Stimulated activated CD8-positive, alpha-beta memory T cell treated with anti-CD3 and anti-CD28 coated beads, Interleukin-15, amount 100 ng/mL, for 4 hours (primary cell): ENCODE measurements at places on chromosomes 5 and 9.

DNA sequence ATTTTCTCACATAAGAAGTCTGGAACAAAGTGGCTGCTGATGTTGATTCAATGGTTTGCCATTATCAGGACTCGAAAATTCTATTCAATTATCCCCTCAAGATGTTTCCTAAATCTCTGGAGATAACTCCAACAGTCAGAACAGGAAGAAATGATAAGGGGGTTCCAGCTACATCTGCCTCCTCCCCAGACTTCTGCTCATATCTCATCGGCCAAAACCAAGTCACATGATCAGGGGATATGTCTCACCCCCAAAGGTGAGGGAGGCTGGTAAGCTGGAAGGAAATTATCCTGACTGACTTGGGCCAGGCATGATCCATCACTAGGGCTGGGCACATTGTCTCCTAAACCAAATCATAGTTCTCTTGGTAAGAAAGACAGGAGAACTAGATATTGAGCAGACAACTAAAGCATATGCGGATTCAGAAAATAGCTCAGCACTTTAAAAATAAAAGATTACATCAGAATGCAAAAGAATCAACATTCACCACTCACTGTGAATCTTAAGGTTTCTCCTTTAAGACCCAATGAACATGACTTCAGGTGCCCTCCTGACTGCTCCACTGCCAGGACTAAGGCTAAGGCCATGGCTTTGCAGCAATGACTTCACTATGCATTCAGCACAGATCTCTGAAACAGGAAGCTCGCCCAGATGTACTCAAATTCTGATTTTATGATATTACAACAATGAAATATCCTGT is 306.3 kb downstream of the ENC1 start:
- DNase-seq = no peak

DNA sequence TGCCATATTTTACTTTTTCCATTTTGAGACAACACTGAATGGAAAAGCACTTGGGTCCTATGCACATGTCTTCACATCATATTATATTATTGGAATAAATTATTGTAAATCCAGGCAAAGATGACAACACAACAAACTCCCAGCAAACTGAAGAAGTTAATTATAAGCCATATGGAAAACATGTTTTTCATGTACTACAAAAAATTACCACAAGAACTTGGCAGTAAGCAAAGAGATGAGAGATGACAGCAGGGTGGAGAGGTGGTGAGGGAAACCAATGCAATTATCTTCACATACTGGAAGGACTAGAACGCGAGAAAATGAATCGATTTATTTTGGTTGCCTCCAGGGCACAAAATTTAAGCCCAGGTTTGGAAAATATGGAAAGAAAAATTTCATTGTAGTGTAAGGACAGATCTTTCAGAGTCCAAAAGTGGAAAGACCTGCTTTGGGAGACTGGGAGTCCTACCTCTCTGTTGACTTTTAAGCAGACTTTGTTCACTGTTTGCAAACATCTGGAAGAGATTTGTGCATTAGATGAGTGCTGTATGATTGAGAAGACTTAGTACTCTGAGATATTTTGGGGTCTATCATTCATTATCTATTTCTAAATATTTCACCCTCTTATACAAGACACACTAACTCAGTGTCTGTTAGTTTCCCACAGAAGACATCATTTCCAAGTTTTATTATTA is 138.0 kb downstream of the TMEM232 start:
- DNase-seq = no peak

DNA sequence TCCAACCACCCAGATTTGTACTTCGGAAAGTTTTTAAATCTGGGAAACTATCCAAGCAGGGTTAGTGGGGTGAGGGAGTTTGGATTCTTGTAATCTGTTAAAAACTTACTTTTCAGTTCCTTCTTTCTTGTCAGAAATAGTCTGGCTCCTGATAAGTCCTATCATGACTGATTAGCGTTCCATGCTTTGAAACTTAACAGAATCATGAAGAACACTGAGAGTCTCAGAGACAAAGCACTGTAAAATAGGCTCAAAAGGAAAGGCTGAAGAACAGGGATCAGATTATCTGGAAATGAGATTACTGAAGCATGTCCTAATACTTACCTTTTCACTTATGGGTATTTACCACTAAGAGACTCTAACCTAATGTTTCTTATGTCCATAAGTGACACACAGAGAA is 242.5 kb downstream of the ARRDC3 start:
- no peak for DNase-seq

DNA sequence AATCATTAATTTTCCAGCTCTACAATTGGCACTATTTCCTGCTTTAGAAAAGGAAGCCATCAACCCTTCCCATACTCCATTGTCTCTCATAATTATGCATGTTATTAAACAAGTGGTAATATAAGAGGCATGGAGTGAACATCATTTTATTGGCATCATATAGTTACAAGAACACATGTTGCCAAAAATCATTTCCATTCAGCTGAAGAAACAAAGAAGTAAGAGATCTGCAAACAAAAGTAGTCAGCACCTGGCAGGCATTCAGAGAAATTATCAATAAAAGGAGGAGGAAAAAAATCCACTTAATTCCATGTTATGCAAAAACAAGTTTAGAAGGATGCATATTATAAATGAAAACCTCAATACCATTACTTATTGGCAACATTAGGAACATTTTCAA is 1208.2 kb upstream of the C9orf72 start:
- DNase-seq = no peak

DNA sequence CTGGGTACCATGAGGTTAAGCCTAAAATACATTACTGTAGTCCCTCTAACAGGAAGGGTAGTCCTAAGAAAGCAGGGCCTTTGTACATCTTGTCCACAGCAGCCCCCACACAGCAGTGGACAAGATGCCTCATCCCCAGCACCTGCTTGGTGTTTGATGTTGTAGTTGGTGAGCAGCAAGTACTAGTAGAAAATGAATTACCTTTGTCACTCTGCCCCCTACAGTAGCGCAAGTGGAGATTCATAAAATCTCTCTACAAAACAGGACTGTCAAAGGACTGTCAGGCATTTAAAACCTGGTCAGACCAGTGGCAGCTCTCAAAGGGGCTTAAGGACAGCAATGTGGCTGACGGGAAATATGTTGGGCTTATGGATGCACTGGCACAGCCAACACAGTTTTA is 122.5 kb downstream of the TMEM174 start:
- no peak for DNase-seq

GRCh38 chr9:3137347-3137695 is 293.4 kb upstream of the PUM3 start:
- DNase-seq = no peak

DNA sequence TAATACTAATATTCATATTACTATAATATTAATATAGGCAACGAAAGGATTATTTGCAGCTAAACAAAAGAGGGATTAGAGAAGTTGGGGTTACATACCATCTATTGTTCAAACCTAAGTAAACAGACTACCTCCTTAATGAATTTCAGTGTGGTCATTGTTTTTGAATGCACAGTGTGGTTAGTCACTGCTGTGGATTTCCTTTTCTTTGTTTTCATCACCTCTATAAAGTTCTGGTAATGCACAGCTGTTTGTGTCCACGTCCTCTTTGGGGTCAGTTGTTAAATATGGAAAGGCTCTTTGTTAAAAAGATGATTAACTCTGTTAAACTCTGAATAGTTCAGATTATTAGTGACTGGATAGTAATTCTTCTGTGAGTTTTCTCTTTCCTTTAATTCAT is 233.6 kb downstream of the MAST4 start:
- DNase-seq = no peak

- DNase-seq = no peak
Measured at GRCh38 chr9:89367726-89368437, 49.6 kb downstream of the SECISBP2 start.

DNA sequence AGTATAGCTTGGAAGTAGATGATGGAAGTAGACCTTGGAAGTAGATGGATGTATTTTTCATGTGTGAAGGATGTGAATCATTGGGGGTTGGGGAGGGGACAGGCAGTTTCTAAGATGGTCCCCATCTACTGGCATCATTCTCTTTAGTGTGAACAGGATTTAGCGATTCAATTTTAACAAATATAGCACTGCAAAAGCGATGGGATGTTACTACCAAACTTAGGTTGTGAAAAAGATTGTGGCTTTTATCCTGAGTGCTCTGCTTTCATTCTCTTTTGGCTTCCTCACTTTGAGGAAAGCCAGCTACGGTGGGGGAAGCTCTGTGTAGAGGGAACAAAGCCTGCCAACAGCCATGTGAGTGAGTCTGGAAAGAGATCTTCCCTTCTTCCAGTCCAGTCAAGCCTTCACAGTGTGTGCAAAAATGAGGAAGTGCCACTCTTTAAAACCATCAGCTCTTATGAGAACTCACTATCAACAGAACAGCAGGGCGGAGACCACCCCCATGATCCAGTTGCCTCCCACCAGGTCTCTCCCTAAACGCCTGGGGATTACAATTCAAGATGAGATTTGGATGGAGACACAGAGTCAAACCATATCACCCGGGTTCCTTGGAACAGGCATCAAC is 441.4 kb downstream of the SH3GL2 start:
- DNase-seq = no peak
